ENCODE measurements at places on chromosomes 1 and 21.

DNA sequence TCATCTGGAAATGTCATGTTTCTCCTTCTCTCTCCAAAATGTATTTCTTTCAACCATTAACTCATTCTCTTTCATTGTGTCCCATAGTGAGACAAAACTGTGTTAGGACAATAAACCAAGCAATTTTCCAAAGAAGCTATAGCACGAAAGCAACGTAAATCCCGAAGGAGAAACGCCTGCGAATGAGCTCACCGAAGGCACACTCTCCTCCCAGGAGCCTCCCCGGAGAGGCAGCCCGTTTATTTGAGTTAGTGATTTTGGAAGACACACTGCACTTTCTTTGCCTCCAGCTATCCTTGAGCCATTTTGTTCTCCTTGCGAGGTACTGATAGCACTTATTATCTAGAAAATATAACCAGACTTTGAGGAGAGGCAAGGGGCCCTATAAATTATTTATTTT is 41.2 kb downstream of the RSPH1 start:
- DNase-seq = no peak

GRCh38 chr1:224178894-224179293 is 4.1 kb upstream of the DEGS1 start:
- DNase-seq = no peak

DNA sequence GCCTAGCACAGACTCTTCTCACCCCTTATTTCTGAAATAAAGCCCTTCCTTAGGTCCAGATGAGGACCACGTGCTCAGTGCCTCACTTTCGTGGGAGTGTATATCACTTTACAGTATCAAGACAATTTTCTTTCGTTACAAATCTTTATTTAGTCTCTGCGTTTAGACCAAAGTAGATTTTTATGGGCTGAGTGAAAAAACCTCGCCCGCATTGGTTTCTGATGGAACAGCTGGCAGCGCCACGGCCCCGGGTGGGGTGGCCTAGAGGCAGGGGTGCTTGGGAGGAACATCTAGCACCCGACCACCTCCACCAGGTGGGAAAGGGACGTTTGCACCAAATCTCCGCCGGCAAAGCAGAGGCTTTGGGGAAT is 7.6 kb downstream of the SIM2 start:
- no peak for DNase-seq

- no peak for DNase-seq
Observed at GRCh38 chr1:83029916-83030315, 969.0 kb downstream of the TTLL7 start.
